HS-27A (cell line): ENCODE measurements at places on chromosomes 16 and 17.

GRCh38 chr17:39787041-39787440 is 49.3 kb downstream of the GRB7 start:
- DNase-seq, result no peak

DNA sequence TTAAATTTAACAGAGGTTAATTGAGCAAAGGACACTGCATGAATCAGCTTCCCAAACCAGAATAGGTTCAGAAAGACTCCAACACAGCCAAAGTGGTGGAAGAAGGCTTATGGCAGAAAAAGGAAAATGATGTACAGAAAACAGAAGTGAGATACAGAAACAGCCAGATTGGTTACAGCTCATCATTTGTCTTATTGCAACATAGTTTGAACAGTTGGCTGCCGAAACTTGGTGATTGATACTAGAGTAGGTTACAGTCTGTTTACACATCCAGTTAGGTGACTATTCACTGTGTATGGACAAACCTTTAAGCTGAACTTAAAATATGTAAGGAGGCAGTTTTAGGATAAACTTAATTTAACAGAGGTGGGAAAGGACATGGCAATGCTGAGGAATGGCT is 18.3 kb downstream of the TMEM100 start:
- DNase-seq, result no peak

GRCh38 chr17:55351226-55351625 is 70.4 kb downstream of the MMD start:
- DNase-seq, result no peak

- DNase-seq, result no peak
Measured at GRCh38 chr17:76497979-76498875, 3.0 kb downstream of the RHBDF2 start.

- no peak for DNase-seq
Measured at GRCh38 chr16:11165349-11165748, 90.7 kb downstream of the SOCS1 start.

DNA sequence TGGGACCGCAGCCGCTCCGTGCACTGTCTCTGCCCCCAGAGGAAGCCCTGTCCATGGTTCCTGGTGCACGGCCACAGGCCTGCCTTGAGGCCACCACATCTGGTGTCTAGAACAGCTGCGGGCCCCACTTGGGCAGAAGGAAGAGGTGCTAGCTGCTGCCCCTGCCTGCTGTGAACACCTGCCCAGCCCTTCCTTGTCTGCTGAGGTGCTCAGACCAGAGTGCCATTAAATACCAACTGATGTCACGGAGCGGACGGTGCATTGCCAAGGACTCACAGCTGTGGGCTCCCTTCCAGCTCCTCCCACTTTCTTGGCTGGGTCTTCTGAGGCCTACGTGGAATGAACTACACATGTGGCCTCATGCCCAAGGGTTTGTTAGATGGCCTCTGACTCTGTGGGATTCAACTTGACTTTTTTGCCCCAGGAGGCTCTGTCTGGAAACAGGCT is 146.1 kb downstream of the RAB11FIP4 start:
- no peak for DNase-seq

- DNase-seq, result no peak
Measured at GRCh38 chr16:89108416-89108815, 14.8 kb downstream of the ACSF3 start.

DNA sequence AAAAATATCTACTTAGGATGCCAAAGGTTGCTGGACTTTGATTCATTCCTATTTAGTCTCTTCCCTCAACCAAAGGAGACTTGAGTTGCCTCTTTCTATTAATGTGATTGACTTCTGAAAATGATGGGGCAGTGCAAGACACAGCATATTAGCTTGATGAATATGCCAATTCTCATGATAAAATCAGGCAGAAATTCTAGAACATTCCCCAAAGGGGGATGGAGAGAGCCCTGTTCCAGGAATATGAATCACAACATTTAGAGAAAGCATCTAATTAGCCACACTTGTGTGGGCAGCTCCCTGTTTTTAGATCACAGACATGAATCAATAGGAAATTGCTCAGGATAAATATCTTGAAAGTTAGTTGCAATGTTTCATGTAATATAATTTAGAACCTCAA is 584.0 kb upstream of the CDH8 start:
- no peak for DNase-seq

GRCh38 chr17:42920106-42920900 is 19.7 kb downstream of the G6PC1 start:
- no peak for DNase-seq

- DNase-seq, result no peak
Measured at GRCh38 chr16:23948949-23949411, 113.2 kb downstream of the PRKCB start.

DNA sequence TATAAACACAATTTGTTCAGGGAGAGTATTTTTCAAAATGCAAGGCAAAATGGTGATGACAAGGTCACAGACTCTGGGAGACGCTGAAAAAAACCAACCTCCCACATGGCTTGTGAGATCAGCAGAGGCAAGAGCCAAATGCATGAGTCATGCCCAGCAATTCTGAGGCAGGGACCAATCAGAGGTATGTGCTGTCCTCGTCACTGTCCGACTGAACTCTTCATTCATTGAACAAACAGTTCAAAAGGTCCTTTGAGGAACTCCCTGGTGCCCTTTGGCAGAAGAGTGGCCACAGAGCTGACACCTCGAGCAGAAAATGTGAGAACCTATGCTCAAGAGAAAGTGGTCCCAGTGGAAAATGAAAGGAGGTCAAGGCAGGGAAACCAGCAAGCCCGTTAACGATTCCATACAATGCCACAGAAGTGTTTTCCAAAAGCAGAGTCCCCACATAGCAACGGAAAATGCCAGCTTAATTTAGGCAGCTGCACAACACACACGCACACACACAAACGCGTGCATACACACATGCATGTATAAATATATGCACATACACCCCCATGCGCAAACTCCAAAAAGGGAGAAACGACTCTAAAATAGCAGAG is 50.9 kb downstream of the CDH11 start:
- peak; percentile 82 for DNase-seq

- DNase-seq, result no peak
Measured at GRCh38 chr17:10178506-10178991, 19.9 kb downstream of the GAS7 start.

DNA sequence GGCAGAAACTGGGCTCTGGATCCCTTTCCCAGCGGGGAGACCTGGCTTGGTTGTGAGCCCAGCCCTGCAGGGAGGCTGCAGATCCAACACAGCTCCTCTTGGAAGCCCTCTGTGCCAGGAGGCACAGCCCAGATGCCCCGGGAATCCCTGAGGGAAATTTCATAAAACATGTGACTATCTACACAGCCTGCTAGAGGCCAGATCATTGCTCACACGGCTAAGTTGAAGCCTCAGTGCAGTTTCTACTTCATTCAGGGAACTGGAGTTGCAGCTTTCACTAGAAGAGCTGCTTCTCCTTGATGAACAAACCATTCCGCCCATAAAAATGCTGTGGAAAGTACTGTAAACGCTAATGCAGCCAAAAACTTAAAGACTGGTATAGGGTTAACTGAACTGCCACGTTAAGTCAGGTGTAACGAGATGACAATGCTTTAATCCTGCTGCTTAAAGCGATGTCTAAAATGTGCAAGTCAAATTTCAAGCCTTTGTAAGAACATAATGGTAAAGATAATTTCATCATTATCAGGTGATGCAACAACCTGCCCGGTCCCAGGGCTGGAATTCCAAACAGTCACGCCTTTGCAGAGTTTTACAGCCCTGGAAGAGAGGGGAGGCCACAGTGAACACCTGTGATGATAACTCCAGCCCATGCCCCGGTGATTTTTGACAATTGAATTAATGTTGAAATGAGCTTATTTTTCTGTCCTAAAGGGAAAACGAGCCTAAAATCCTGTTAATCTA is 172.5 kb downstream of the ZFHX3 start:
- DNase-seq, result no peak

- DNase-seq, result peak; percentile 69
Measured at GRCh38 chr16:24670623-24671454, 58.6 kb upstream of the TNRC6A start.

DNA sequence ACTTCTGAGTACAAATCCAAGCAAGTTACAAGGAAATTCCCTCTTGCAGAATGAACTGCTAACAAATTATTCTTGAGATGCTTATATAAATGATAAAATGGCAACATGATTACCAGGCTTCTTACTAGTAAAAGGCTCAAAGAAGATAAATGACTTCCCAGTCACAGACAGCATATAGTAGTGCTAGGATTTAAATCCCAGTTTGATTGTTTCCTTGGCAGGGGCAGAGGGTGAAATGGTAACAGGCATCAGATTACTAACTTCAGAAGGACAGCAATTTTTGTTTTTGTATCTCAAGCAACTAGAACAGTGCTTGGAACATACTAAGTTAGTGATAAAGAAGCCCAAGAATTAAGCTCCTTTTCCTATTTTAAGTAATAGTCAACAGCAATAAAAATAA is 102.8 kb downstream of the SSH2 start:
- DNase-seq, result no peak

GRCh38 chr17:27155866-27156265 is 138.0 kb upstream of the WSB1 start:
- DNase-seq, result no peak

DNA sequence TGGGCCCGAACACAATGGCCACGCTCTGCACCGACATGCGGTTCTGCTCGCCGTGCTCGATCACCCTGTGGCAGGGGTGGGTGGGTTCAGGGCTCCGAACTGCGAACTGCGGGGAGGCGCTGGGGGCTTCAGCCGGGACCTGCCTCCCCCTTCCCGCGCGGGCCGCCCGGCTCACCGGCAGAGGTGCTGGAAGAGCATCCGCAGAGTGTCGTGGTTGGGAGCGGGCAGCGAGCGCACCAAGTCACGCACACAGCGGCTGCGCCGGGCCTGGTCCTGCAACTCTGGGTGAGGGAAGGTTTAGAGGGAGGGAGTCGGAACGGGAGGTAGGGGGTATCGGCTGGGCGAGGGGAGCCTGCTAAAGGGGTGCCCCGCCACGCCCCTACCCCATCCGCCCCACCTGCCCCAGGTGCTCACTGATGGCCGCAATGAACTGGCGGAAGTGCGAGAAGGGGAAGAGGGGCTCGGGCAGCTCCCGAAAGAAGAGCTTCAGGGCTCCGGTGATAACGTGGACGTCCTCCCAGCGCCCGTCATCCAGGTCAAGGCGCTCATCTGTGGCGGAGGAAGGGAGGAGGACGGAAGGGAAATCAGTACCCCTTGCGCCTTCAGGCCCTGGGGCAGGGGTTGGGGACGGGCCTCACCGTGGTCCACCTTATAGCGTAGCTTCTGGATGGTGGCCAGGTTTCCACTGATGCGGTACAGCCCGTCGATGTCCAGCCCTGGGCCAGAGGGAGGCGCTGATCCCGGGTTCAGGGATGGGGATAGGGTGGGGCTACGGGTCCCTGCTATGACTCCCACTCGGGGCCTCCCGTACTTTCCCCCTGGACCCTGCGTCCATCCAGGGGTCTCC is 36.9 kb downstream of the ARHGAP27 start:
- no peak for DNase-seq

DNA sequence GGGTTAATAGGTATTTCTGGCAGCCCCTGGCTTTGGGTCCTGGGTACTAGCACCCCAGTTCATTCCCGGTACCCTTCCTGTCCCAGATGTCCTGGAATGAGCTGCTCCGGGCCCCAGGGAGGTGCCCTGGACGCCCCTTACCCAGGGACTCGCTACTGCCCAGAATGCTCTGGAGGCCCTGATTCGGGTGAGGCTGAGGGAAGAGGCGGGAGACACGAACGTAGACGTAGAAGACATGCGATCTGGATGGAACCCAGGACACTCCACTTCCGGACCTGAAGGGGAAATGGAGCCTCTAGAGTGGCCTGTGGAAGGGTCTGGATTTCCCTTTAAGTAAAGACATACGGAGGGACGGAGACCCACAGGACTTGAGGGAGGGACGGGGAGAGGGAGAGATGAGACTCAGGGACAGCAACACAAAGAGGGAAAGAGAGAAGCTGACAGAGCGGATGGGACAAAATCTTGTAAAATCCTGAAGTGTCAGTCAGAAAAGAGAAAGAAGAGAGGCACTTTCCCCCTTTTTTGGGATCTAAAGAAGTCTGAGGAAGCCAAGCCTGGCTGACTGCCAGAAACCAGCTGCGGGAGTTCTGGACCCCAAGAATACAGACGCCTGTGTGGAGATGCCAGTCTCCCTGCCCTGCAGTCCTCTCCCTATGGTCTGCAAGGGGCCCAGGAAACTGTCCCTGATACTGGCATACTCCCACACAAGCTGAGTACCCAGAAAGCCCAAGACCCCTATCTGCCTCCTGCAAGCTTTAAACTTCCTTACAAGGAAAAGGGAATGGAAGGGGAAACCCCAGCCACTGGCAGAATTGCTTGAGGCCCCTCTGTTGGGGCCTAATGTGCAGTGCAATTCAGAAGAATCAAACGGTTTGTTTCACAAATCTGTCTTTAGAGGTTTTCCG is 1.0 kb upstream of the HOXB13 start:
- DNase-seq, result peak; percentile 11

GRCh38 chr16:57614536-57614935 is 13.9 kb upstream of the ADGRG1 start:
- no peak for DNase-seq
